Thyroid gland (tissue), 4 donors: ENCODE measurements at places on chromosomes 6 and 20. TPM values are rescaled to one million over a fixed set of nuclear protein-coding genes. Genes with fewer than 3 reads are reported as not detected.

HCRTR2 gene
- total RNA-seq = not detected

SLC35B3 gene
- 25.7 TPM for total RNA-seq

TMEM200A gene
- 4.6 TPM for total RNA-seq

HSP90AB1 gene
- 586 TPM for total RNA-seq

TRIM10 gene
- not detected for total RNA-seq

RSPO3 gene
- 4.7 TPM for total RNA-seq

RXRB gene
- 29.6 TPM for total RNA-seq

- no peaks in the 10 kb centered on the region for H3K36me3 ChIP-seq
- no peaks in the 10 kb centered on the region for H3K27me3 ChIP-seq
- H3K4me3 ChIP-seq = no peak overlapping the region
These were observed 13.8 kb downstream of the SYTL3 start for GRCh38 chr6:158663625-158664165.

- no peaks in the 10 kb centered on the region for H3K36me3 ChIP-seq
- H3K4me3 ChIP-seq = no peak overlapping the region
- no peak for DNase-seq
- H3K4me1 ChIP-seq = no peaks in the 10 kb centered on the region
These were observed 264.5 kb downstream of the CD83 start for GRCh38 chr6:14381829-14382677.

DNA sequence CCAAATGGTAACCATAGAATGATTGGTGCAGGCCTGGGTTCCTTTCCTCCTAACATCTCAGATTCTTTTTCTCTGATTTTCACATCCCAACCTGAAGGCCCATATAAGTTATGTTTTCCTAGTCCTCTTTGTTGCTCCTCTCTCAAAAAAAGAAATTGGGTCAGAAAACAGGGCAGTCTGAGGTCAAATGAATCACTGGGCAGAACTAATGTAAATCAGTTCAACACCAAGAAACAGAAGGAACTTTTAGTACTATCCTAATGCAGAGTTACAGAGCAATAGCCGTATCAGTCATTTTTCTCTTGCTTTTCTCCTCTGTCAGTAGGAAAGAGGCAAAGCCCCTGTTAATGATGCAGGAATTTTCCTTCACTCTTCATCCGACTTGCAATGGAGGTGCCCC lies 11.0 kb upstream of the TPD52L1 start:
- H3K27ac ChIP-seq = no peak overlapping the region
- H3K4me1 ChIP-seq = no peaks in the 10 kb centered on the region
- H3K4me3 ChIP-seq = no peak overlapping the region
- H3K27me3 ChIP-seq = no peaks in the 10 kb centered on the region
- DNase-seq = no peak

- no peaks in the 10 kb centered on the region for H3K36me3 ChIP-seq
- H3K4me1 ChIP-seq = peaks cover 7% of the 10 kb centered on the region
- H3K27ac ChIP-seq = peak overlapping the region; percentile 7
- H3K4me3 ChIP-seq = no peak overlapping the region
- peak; percentile 14 for DNase-seq
- H3K27me3 ChIP-seq = no peaks in the 10 kb centered on the region
These were observed 198.8 kb upstream of the PREP start for GRCh38 chr6:105601541-105602236.

DNA sequence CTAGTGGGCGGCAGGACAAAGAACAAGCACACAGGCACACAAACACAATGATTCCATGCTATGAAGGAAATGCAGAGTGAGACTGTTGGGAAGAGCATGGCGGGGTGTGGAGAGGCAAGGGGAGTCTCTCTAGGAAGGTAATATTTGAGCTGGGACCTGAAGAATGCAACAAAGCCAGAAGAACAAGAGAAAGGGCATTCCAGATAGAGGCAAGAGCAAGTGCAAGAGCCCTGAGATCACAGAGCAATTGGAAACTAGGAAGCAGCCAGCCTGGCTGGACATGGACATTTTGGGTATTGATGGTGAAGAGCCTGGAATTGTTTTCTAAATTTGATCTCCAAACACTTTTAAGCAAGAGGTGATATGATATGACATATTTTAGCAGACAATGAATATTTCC lies 15.4 kb downstream of the SRXN1 start:
- peaks cover 3% of the 10 kb centered on the region for H3K4me1 ChIP-seq
- no peak for DNase-seq

DNA sequence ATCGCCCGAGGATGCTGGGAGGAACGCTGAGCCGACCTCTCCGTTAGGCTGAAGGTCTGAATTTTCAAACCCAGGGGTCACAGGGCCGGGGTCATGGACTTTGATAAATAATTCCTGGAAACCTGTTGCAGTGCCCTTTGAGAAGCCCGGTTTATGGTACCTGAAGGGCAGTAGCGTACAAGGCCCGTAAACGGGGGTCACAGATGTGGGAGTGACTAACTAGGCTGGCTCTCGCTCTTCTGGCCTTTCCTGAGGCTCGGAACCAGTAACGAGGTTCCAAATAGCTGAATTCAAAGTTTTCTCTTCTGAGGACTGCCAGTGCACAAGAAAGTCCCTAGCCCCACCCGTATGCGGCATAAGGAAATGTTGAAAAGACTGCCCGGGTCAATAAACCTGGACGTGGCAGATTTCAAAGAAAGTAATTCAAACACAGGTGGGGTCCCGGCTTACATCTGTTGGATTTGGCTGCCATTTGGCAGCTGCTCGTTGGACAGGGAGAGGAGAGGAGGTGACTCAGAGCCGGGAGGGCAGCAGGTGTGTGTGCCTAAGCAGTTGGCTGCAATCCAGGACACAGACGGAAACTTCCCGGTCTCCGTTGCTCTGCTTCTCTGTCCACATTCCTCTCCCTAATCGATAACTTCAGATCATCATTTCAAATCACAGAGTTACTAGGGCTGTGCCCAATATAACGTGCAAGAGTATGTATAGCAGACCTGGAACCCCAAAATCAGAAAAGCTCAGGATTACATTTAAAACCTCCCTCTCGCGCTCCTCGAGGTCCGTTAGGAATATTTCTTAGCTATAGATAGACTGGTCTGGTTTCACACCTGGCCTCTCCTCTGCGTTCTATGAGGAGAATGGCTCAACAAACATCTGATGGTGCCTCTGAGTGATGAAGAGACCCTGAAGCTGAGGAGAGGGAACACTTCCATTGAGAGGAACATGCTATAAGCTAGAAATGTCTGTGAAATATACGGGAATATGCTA lies 765 bp upstream of the GMDS start:
- H3K27me3 ChIP-seq = no peaks in the 10 kb centered on the region
- peaks cover 11% of the 10 kb centered on the region for H3K4me1 ChIP-seq
- H3K27ac ChIP-seq = peak overlapping the region; percentile 92
- peak; percentile 90 for DNase-seq
- H3K4me3 ChIP-seq = peak overlapping the region; percentile 58

GRCh38 chr6:54335871-54336270 lies 27.6 kb downstream of the TINAG start:
- H3K4me1 ChIP-seq = no peaks in the 10 kb centered on the region
- H3K27ac ChIP-seq = no peak overlapping the region
- H3K4me3 ChIP-seq = no peak overlapping the region
- no peaks in the 10 kb centered on the region for H3K27me3 ChIP-seq
- no peak for DNase-seq
- no peaks in the 10 kb centered on the region for H3K36me3 ChIP-seq

GRCh38 chr6:134168590-134169208 lies 116.3 kb upstream of the SLC2A12 start:
- DNase-seq = no peak
- H3K36me3 ChIP-seq = peaks cover 61% of the 10 kb centered on the region
- peaks cover 30% of the 10 kb centered on the region for H3K4me1 ChIP-seq
- no peak overlapping the region for H3K27ac ChIP-seq

GRCh38 chr6:136526937-136527336 lies 23.3 kb downstream of the MAP7 start:
- no peaks in the 10 kb centered on the region for H3K36me3 ChIP-seq
- H3K27ac ChIP-seq = peak overlapping the region; percentile 64
- peak; percentile 76 for DNase-seq
- no peak overlapping the region for H3K4me3 ChIP-seq

DNA sequence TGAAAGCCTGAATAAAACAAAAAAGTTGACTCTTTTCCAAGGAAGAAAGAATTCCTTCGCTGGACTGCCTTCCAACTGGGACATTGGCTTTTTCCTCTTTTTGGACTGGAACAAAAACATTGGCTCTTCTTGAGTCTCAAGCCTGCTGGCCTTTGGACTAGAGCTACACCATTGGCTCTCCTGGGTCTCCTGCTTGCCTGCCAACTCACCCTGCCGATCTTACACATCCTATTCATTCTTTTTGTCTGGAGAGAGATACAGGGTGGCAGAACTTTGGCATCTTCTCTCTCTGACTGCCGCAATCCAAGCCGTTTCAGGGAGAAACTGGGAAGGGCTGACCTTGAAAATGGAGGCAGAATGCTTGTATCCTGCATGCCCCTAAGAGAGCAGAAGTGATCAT lies 20.2 kb downstream of the DDO start:
- DNase-seq = no peak
- H3K4me3 ChIP-seq = no peak overlapping the region
- H3K27me3 ChIP-seq = no peaks in the 10 kb centered on the region

DNA sequence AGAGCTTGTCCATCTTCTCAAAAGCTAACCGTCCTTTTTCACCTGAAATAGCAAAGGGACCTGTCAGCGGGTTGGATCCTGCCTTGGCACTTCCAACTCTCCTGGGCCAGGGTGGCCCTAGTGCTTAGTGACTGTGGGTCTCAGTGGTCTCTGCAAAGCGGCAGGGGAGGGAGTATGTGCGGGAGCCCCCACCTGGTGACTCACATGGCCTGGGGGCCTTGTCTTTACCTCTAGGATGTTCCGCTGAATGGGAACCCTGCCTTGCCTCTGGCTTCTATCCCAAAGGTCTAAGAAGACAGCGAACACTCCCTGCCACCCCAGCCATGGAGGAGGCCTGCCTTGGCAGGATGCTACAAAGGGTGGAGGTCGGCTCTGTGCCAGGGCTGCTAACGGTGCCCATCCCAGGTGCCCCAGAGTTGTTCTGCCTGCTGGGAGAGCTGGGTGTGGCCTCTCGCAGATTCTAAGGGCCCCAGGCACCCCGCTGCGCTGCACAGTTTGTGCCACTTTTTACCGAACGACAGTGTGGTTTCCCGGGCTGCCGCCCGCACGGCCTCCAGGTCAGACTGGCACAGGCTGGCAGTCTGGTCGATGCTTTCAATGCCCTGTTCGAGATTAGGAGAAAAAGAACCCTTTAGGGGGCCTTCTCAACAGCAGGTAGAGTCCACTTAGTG lies 77.2 kb downstream of the PTPN1 start:
- H3K4me3 ChIP-seq = no peak overlapping the region
- H3K36me3 ChIP-seq = peaks cover 34% of the 10 kb centered on the region
- H3K27me3 ChIP-seq = no peaks in the 10 kb centered on the region
- DNase-seq = no peak

GRCh38 chr6:170485159-170485558 lies 67.9 kb downstream of the PSMB1 start:
- DNase-seq = no peak
- H3K27me3 ChIP-seq = no peaks in the 10 kb centered on the region
- peaks cover 10% of the 10 kb centered on the region for H3K4me1 ChIP-seq

- peaks cover 7% of the 10 kb centered on the region for H3K4me1 ChIP-seq
- no peaks in the 10 kb centered on the region for H3K36me3 ChIP-seq
- no peaks in the 10 kb centered on the region for H3K27me3 ChIP-seq
- H3K4me3 ChIP-seq = no peak overlapping the region
- DNase-seq = no peak
These were observed 4.4 kb downstream of the CD83 start for GRCh38 chr6:14121936-14122344.
